ENCODE measurements at places on chromosomes 2 and 18.
A peak's percentile ranks its signal among the peaks of the same experiment; 100 is the strongest.

DNA sequence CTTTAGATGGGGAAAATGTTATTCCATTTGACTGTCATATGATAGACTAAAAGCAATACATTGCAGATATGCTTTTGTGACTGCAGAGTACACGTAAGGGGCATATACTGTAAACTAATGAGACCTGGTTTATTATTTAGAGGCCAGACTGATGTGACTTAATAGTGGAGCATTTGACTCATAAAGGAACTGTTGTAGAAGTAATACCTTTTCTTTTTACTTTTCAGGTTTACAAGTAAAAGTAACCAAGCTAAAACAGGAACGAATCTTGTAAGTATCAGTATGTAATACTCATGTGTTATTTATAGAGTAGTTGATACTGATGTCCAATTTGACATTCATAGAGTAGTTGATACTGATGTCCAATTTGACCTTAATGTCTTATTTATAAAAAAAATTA lies 13.1 kb downstream of the RBBP8 start:
- DNase-seq = no peak

DNA sequence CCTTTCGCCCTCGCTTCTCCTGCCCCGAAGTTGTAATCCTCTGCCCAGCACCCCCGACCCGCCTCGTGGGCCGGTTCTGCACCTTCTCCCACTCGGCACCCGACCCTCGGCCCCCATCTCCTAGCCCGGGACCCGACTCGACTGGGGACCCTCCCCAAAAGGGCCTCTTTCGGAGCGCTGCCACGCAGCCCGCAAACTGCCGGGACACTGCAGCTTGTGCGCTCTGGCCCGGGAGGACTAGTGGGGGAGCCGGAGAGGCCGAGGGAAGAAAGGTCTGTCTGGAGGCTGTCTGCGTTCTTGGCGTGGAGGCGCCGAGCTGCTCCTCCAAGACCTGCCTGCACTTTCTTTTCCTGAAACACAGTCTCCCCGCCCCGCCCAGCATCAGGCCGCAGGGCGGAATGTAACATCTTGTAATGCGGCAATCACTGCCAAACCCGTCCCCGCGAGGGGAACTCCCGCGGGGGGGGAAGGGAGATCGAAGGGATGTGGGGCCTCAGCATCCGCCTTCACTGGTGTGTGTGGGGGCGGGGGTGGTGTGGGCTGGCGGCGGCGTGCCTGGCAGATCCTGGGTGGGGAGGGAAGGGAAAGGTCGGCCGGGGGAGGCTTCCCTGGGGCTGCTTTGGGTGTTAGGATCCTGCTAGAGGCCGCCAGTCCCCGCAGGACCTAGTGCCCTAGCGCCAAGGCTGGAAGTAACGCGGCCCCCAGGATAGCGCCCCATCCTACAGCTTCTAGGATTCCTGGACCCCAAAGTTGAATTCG lies 7.4 kb downstream of the DLX2 start:
- DNase-seq = peak; percentile 83

- DNase-seq = no peak
Observed at GRCh38 chr2:109305490-109306167, 176.6 kb downstream of the SH3RF3 start.

- DNase-seq = no peak
Observed at GRCh38 chr2:230891509-230891908, 26.8 kb downstream of the ITM2C start.

DNA sequence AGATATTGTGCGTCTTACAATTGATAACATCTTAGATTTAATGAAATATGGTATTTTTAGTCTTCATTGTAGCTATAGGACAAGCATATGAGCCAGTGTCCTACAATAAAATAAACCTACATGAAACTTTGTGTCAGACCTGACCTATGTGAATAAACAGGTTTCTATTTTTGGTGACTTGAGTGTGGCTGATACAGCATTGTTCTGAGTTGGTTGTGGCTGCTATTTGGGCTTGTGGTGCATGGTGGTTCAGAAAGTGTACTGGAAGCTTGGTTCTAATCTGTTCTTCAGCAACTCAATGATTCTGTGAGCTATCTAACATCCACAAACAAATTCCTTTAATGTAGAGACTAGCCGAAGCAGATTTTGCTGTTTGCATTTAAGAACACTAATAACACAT lies 64.9 kb upstream of the MAP2 start:
- no peak for DNase-seq

- no peak for DNase-seq
Observed at GRCh38 chr2:7913974-7914373, 767.9 kb upstream of the ID2 start.

DNA sequence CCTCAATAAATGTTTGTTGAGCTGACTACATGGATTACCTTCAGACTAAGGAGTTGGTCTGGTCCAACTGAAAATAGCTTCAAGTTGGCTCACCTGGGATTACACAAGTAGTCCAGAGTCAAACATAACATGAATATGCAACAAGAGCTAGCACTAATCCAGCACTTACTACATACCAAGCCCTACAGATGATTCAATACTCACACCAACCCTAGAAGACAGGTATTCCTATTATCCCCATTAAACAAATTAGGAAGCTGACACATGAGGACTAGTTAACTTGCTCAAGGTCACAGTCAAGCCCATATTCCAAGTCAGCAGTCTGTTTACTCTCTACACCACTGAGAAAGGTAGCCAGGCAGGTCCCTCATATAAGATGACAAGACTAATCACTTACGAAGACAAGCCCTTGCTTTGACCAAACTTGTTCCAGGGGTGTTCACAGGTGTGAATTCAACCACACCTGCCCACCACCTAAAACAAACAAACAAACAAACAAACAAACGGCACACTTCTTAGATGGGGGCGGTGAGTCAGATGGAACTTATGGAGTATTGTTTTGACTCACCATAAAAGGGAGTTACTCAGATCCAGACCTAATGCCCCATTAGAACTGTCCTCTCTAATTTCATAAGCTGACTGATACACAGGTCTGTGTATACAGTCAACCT lies 29.1 kb downstream of the TMEM131 start:
- no peak for DNase-seq

- no peak for DNase-seq
Observed at GRCh38 chr2:168090366-168091135, 156.8 kb downstream of the STK39 start.

DNA sequence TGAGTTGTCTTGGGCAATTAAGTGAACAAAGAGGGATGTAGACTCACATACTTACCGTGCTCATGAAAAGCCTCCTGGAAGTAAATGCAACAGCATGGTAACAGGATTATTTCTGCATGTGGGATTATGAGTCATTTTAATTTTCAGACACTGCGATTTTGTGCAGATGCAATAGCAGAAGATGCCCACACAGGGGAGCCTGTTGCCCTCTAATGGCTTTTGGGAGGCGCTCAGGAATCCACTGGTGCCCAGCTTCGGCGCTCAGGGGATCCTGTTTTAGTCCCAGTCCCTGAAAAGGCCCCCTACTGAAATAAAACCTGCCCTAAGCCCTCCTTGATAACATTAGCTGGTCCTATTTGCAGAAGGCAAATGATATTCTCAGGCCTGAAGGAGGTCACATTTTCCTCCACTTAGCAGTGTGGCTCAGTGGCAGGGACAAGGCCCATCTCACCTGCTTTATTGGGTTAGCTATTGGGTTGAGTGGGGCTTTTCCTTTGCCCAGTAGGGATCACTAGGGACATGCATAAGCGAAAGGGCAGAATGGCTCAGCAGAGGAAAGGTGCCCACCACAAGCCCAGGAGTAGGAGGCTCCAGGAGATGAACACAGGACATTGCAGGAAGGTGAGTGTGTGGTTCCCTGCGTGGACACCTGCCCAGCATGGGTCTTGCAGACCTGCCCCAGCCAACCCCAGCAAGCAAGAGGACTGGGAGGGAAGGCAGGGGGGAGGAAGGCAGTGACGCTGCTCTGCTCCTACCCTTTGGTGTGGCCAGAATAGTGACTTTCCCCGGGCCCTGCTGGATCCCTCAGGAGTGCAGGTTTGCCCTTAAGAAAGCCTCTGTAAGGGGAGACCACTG lies 26.5 kb upstream of the KCNS3 start:
- DNase-seq = no peak

GRCh38 chr2:39494784-39495251 lies 57.7 kb upstream of the MAP4K3 start:
- DNase-seq = no peak

DNA sequence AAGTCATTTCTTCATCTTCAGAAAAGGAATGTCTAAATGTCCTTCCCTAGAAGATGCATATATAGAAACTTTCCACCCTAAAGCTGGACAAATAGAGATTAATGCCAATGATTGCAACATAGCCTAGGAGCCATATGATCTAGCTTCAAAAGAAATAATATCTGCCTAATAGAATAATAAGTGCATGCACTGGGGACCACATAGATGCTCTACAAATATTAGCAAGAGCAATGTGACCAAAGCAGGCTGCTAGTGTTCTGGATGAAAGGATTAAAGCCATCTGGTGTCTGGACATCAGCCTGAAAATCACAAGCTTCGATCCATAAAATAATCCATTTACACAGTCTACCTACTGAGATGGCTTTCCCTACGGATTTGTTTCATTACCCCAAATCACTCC lies 280.1 kb upstream of the KLHL14 start:
- no peak for DNase-seq

DNA sequence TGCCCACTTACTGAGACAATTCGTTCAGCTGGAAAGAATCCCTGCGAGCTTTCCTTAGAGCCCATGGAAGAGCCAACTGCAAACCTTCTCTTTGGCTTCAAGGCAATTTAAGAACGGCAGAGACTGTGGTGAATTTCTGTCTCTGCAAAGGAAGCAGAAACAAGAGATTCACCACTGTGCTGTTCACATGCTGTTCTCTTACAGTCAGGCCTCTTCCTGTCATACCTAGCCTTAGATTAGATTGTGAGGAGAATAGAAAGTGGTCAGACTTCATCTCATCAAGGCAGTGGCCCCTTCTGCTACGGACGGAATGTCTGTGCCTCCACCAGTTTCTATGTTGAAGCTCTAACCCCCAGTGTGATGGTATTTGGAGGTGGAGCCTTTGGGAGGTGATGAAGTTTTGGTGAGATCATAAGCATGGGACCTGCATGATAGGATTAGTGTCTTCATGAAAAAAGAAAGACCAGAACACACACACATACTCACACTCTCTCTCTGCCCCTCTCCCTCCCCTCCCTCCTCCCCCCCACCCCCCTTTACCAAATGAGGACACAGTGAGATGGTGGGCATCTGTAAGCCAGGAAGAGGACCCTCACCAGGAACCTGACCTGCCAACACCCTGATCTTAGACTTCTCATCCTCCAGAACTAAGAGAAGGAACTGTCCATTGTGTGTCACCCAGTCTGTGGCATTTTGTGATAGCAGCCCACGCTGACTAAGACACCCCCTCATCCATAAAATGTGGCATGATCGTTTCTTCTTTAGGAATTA lies 45.6 kb upstream of the NRP2 start:
- no peak for DNase-seq

DNA sequence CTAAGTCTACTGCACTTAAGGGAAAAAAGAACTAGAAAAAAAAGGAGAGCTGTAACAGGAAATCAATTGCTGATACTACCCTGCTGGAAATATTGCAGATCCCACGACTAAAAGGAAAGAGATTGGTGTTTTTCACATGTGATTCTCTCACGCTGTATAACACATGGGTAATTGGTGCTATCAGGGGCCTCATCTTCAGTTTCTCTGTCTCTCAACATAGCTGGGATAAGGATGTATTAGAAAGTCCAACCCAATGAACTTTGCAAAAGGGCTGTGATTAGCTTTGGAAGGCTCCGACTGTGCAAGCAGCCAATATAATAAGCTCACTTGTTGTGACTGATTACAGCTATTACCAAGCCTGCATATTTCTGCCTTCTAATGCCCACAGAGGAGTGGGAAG lies 133.4 kb downstream of the NRP2 start:
- DNase-seq = no peak

DNA sequence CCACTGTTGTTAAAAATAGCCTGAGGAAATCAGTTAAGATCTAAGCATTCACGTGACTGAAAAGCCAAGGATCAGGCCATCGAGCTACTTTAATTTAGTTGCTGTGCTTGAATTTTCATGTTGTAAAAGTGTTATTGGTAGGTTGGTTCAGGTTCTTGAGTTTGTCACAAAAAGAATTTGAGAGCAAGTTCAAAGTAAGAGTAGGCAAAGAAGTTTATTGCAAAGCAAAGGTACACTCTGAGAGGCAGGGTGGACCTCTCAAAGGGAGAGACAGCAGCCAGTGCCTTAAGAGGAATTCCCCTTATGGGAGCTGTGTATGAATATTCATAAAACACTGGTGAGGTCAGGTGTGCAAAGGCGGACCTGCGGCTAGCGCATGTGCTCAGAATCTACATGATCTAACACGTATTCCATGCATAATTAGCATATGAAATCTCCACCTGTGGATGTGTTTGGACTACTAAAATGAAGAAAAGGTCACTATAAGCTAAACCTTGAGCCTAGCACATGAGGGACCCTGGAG lies 236.5 kb downstream of the NDUFA10 start:
- DNase-seq = no peak

GRCh38 chr2:144364944-144365738 lies 154.8 kb downstream of the ZEB2 start:
- no peak for DNase-seq

- DNase-seq = no peak
Observed at GRCh38 chr18:77870199-77870598, 620.6 kb downstream of the GALR1 start.

GRCh38 chr18:6411382-6411781 lies 3.3 kb downstream of the L3MBTL4 start:
- no peak for DNase-seq

DNA sequence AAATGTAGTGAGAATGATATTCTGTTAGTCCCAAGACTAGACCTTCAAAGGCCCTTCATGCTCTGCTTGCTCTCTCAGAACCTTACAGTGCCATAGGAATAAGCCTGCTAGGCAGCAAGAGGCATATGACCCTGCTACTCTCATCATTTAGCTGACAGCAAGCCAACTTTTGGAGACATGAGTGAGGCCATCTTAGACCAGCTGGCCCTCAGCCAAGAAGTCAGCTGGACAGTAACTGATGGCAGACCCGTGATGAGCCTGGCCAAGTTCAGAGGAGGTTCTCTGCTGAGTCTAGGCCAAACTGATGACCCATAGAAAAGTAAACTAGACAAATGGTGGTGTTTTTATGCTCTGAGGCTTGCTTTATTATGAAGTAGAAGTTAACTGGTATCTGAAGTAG lies 82.6 kb downstream of the C18orf54 start:
- no peak for DNase-seq
